ENCODE measurements at places on chromosomes 1 and 21.
A peak's percentile ranks its signal among the peaks of the same experiment; 100 is the strongest.

- no peak for DNase-seq
Observed at GRCh38 chr1:108036796-108037562, 72.0 kb upstream of the VAV3 start.

DNA sequence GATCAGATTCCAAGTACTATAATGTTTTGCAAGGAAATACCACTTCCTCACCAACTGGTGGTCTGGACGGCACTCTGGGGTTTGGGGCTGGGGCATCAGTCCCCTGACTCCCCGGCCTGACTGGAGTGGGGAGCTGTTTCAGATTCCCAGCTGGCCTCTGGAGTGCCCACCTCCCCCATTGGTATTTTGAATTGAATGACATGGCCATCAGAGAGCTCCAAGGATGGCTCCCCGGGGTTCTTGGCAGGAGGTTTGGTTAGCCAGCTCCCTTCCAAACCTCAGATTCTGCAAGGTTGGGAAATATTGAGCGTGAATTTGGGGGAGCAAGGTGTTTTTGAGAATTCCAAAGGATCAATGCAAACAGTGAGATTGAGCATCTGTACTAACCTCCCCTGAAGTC, 2.2 kb upstream of the INAVA start:
- DNase-seq: no peak

- DNase-seq: no peak
Observed at GRCh38 chr1:101833312-101833711, 163.4 kb downstream of the OLFM3 start.

- DNase-seq: peak; percentile 52
Observed at GRCh38 chr1:107196973-107197562, 56.2 kb downstream of the NTNG1 start.

GRCh38 chr1:157087030-157087429, 12.6 kb downstream of the ETV3L start:
- DNase-seq: no peak

DNA sequence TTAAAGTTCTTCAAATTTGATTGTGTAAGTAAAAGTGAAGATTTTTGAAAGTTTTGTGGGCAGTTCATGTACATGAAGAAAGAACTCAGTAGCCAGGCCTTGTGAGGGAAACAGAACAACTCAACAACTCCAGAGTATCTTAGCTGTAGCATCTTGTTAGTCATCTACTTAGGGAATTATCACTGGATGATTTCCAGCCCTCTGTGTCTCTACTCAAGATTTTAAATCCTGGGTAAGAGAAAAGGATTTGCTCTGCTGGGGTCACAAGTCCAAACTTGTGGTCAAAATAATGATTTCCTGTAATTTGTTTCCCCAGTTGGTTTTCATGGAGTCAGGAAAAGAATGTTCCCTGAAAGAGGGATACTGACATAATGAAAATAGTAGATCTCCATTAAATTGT, 8.2 kb downstream of the OR10T2 start:
- DNase-seq: no peak

DNA sequence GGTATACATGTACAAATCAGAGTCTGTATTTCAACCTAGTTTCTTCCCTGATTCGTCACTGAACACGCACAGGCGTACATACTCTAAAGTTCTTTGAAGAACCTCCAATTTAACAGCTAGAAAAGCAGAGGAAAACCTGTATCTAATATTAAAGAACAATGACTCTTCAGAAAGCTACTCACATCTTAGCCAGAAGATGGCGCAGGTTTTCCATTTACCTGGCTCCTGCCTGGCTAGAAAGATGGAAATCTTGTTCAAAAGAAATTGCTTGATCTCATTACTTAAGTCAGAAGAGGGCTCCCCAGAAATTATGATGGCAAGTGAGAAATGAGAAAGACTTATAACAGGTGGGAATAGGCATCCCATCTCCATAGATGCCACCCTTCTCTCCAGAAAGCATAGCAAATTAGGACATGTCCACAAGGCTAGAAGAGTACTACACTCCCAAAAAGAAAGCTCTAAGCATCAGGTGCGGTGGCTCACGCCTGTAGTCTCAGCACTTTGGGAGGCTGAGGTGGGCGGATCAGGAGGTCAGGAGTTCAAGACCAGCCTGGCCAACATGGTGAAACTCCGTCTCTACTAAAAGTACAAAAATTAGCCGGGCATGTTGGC, 19.0 kb upstream of the L1TD1 start:
- peak; percentile 64 for DNase-seq

DNA sequence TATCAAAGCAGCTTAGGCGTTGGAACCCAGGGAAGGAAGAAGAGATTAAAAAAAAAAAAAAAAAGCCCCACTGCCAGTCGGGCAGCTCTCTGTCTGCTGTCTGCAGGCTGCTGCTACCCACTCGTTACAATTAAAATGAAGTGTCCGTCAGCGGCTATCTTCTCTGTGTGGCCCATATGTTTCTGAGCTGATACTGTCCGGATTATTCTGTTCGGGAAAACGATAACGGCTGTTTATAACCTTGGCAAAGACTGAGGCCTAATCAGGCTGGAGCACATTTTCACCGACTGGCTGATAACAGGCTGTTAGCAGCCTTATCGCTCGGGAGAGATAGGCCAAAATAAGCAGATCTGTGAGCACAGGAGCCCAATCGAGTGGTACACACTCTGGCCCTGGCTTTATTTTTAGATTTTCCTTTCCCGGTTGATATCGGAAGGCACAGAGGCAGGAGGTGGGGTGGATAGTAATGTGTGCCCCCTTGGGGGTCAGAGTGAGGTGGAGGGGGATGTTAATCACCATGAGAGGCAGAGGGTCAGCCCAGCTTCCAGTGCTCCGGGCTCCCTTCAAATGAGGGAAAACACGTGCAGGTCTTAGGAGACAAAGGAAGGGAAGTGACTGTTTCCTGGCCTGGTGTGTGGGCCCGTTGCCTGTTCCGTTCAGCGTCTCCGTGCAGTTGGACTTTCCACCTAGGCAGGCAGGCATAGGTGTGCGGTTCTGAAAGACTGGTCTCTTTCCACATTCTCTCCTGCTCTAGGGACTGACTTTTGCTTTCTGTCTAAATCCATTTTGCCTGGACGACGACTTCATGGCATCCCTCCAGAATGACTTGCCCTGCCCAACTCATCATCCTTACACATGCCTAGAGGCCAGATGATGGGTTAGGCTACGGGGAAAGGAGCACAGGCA, 153.4 kb downstream of the PBX1 start:
- no peak for DNase-seq

- DNase-seq: no peak
Observed at GRCh38 chr1:23908453-23909341, 4.5 kb downstream of the CNR2 start.

DNA sequence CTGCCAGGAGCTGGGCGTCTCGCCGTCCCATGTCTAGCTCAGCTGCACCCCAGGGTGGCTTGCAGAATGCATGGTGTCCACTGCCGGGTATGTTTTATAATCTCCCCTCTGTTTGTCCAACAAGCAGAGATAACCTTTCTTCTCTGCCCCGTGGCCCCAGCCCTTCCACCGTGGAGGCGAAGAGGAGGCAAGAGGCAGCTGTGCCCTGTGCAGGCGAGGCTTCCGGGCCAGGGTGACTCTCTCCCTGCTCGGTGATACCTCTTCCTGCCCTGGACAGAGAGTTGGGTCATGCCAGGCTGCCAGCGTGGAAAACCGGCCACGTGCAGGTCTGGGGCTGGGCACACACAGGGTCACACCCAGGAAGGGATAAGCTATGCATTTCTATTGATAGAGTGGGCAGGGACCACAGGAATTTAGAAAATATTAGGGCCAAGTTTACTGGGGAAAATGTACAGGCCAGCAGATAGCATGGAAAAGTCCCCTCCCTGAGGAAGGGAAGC, at the start of gene TFF2:
Gene TFF2, minus strand, starts transcription at position 68 of the 500 bp plus-strand sequence. Its CDS starts 37 bp downstream, at position 31.
- no peak for DNase-seq

DNA sequence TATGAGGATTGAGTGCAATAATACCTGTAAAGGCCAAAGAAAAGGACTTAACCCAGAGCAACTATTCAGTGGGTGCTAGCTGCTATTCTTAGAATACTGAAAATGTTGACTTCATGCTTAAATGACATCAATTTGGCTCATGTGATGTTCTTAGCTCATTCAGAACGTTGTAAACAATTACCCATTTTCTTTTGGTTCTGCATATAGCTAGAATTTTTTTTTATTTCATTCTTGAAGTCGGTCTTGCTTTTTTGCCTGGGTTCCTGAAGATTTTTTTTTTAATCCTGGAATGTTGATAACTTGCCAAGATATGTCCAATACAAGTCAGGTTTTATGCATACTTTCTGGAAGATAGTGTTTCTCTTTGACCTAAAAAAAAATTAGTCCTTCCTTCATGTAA, 772.0 kb downstream of the LTN1 start:
- no peak for DNase-seq

DNA sequence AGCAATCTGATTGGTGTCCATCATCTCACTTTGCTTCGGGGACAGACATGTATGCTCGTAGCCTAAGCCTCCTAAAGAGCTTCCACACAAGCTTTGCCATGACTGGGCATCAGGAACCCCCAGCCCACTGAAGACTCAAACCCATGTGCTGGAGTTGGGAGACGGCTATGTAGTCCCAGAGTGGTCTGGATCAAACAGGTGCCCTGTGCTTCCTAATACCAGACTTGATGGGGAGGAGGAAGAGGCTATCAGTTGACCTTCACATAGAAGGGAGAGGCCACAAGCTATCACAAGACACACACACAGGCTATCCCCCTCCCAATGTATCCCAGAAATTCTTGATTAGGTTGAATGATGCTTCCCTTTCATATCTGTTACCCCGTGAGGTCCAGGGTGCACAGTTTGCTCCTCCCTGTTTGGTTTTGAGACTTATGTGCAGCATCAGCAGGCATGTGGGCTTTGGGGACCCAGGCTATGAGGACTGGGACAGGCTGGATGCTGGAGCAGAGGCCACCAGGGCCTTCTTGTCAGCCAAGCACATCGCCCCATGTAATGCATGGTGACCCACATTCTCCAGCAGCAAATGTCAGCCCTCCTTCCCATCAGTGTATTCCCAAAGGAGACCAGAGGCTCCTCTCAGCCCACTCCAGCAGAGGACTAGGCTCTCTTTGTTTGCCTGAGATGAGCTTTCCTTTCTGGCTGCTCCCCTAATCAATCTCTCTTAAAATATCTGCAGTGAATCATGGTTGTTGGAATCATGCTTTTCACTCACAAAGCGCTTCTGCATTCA, 159.8 kb downstream of the GRIK3 start:
- DNase-seq: no peak

- DNase-seq: no peak
Observed at GRCh38 chr1:172320733-172321132, 99.8 kb upstream of the C1orf105 start.

DNA sequence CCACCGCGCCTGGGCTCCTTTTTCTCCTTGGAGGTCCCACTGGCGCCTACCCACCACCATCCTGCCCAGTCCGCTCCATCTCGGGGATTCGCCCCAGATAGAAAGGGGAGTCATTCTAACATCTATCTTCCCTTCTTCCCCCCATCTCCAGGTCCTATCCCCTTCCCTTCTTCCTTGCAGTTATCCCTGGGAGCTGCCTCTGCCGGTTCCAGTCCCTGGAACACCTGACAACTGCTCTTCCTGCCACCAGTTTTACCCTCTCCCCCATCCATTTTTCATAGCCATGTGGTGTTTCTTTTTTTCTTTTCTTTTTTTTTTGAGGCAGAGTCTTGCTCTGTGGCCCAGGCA, 12.0 kb upstream of the COL16A1 start:
- DNase-seq: no peak

DNA sequence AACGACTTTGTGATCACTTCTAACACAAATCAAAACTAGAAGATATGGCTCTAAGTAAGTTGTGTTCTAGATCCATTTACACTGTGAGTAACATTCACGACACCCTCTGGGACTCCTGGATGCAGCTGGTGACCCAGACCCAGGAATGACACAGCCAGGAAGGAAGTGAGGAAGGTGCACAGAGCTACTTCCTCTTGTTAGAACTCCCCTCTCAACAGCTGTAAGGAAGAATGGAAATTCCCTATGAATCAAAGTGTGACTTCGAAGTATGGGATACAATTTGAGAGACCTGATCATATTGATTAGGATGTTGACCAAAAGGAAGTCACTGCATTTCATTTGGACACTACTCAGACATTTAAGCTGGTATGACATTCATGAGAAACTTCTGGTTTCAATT, 185.3 kb downstream of the NRIP1 start:
- no peak for DNase-seq

GRCh38 chr1:203082571-203083462, 3.0 kb downstream of the MYOG start:
- DNase-seq: no peak

GRCh38 chr1:89201106-89201794, 2.5 kb upstream of the GBP4 start:
- no peak for DNase-seq

- no peak for DNase-seq
Observed at GRCh38 chr1:40270152-40270834, 12.3 kb downstream of the ZMPSTE24 start.

- no peak for DNase-seq
Observed at GRCh38 chr1:25626018-25626417, 9.4 kb downstream of the MAN1C1 start.

DNA sequence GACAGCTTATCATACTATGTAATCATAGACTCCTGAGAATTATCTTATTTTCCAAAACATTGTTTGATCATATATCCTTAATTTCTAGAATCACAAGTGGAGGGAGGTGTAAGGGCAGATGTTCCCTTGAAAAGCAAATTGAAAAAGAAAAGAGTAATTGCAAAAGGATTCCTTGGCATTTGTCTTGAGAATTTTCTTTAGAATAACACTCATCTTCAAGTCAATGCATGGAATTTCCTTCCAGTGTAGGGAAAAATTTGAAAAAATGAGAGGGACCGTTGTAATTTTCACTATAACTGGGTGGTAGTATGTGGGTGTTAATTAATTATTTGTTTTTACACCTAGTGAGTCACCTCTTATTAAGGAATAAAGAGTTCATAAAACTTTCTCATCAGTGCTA, 724.6 kb upstream of the ADAMTS5 start:
- no peak for DNase-seq
